ENCODE measurements at places on chromosomes 6 and 20.

- DNase-seq: no peak
Measured at GRCh38 chr20:62206388-62206775, 13.7 kb downstream of the HRH3 start.

- no peak for DNase-seq
Measured at GRCh38 chr6:35710241-35710847, 21.6 kb upstream of the FKBP5 start.

GRCh38 chr6:92688342-92688741 is 731.0 kb downstream of the EPHA7 start:
- DNase-seq: no peak

DNA sequence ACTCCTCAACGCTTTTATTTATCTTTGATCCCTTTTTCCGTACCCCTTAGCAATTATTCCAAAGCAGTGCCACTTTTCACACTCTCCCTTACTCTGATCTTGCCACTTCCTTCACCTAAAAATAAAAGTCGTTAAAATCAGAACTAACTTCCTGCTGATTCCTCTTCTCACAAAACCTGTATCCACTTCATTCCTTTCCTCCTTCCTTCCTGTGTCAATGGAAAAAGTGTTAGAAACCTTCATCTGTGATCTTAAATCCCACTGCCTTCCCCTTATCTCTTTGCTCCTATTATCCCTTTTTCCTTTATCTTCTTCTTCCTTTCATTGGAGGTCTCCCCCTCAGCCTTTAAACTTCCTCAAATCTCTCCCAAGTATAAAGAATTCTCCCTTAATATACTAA is 49.2 kb downstream of the GOPC start:
- no peak for DNase-seq

GRCh38 chr6:164408868-164409267 is 900.5 kb downstream of the C6orf118 start:
- no peak for DNase-seq

DNA sequence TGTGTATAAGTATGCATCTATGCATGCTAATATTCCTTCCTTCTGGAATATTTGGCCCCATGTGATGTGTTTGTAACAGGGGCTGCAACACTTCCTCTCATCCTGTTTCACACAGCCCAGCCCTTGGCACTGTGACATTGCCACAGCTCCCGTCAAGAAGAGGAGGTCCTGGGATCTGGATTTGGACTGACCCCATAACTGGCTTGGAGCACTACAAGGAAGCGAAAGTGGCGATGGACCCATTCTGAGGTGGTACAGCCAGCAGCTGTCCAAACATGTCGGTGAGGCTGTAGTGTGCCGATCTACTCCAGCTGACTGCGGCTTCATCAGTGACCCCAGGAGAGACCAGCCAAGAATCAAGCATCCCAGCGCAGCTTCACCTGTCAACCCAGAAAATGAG is 18.2 kb downstream of the SYNDIG1 start:
- DNase-seq: no peak

DNA sequence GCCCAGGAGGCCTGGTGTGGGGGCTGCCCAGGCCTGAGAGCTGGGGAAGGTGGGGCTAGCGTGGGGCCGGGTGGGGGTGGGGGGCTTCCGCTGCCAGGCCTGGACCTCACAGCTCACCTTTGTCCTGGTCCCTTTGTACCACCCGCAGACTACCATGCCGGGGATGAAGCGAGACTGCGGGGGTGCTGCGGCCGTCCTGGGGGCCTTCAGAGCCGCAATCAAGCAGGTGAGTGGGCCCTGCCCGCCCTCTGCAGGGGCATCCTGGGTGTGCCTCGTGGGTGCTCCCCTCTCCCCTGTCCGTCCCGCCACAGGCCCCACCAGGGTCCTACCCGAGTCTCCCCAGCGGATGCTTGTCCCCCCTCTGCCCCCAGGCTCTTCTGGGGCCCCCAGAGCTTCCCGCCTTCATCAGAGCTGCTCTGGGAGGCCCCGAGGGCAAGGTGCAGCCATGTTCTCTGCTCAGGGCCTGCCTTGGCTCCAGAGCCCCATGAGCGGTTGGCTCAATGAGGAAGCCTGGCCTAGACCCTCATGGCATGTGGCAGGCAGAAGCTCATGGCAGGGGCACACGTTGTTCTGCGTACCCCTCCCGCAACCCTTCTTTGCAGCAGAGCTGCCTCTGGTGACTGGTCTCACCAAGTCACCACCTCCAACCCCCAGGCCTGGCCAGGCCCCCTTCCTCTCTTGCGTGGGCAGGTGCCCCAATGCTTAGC is 14.5 kb downstream of the NPEPL1 start:
- DNase-seq: no peak

DNA sequence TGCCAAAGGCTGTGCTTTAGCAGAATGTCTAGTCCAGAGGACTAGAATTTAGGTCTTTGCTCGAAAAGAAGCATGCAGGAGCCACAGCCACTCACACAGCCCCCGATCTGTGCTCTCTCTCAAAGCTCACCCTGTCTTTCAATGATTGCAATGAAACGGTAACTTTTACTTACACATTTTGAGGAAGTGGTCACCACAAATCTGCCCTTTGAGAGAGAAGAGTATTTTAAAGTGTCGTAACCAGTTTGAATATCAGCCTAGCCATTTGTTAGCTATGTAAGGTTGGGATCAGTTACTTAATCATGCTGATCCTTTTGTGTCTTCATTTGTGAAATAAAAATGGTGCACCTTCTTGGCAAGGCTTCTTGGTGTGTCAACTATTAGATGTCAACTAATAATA is 209.0 kb downstream of the TFAP2A start:
- no peak for DNase-seq

GRCh38 chr6:151690768-151691562 is 116.5 kb upstream of the ESR1 start:
- no peak for DNase-seq

DNA sequence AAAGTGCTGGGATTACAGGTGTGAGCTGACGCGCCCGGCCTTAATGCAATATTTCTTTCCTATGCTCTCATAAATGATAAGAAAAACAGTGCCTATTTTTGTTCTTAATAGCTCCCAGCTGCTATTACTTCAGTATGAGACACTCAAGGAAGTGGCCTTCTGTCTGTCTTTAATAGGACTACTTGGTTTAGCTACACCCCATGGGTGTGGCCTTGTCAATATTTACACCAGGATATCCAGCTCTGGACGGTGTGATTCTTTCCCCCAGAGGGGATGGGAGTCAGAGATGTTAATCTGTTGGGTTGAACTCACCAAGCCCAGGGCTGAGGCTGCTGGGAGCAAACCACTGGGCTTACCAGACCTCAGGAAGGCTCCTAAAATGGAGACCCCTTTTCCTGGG is 134.2 kb downstream of the CEP57L1 start:
- no peak for DNase-seq

DNA sequence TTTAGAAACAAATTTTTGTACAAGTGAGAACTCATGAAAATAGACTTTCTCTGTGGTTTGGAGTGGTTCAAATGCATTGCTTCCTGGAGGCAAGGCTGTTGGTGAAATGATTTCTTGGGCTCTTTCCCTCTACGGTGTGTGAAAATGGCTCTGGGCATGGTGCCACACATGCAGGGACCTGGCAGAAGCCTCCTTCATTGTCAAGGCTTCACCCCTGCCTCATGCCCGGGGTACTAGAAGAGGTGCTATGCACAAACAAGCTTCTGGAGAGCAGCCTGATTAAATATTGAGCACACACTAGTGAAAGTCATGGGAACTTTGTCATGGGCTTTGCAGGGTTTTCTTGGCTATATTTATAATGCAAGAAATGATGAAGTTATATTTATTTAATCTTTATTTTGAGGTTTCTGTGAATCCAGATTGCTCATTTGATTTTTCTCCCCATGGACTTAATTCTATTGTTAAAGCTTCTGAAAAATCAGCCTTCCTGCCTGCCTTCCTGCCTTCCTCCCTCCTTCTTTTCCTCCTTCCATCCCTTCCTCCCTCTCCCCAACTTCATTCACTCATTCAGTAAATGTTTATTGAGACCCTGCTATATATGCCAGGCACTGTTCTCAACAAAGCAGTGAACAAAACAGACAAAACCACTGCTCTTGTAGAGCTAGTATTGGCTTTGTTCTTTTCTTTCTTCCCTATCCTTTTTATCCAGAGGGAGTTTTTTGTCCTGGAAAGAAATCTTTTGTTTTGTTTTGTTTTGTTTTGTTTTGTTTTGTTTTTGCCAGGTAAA is 21.0 kb downstream of the C6orf89 start:
- no peak for DNase-seq

DNA sequence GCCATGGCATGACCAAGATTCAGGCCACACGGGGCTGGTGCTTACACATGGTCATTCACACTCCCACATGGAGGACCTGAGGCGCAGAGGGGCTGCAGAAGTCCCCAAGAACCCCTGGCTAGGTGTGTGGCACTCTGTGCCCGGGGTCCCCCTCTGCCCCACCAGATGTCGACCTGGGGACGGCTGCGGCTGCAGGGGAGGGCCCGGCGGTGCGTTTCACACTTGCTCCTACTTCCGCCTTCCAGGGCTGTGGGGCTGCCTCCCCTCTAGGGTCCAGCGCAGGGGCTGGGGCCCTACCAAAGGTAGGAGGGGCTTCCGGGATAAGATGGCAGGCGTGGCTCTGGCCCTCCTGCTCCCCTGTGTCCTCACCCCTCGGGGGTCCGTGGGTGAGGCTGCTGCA is 81.1 kb upstream of the SLCO4A1 start:
- DNase-seq: no peak

DNA sequence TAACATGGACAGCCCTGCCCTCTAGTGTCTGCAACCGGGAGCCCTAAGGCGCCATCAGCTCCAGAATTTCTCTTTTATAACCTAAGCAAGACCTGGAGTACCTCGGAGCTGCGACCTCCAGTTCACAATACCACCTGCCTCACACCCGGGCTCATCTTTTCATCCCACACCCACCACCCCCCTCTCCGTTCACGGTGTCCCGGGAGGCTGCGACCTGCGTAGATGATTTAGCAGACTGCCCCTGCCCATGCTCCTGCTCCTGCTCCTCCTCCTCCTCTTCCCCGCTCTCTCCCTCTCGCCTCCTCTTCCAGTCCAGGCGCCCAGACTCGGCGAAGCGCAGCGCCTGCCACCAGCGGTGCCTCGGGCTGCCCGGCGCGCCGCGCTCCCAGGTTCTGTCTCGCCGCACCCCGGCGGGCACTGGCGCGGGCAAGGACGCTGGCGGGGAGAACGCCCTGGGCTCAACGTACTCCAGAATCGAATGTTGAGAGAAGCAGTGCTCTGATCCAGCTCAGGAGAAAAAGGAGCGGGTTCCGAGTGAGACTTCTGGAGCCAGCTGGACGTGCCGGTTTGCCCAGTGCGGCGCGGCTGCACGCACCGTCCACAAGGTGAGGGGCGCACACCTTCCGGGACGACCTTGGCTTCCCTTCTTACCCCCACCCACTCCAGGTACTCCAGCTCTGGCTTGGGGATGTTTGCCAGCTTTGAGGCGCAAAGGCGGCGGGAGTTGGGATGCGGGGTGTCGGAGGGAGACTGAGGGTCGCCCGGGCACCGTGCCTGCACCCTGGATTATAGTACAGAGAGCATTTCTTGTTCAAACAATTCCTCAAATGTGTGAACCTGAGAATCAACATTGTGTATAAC is at the start of gene HTR1E:
Gene HTR1E (plus strand): TSS at position 310 of the 861 bp plus-strand sequence. CDS start 77,807 bp downstream, outside the sequence.
- DNase-seq: no peak

GRCh38 chr6:127784468-127784867 is 116.4 kb downstream of the THEMIS start:
- DNase-seq: no peak

GRCh38 chr20:1020614-1021013 is 18.5 kb upstream of the RSPO4 start:
- no peak for DNase-seq

DNA sequence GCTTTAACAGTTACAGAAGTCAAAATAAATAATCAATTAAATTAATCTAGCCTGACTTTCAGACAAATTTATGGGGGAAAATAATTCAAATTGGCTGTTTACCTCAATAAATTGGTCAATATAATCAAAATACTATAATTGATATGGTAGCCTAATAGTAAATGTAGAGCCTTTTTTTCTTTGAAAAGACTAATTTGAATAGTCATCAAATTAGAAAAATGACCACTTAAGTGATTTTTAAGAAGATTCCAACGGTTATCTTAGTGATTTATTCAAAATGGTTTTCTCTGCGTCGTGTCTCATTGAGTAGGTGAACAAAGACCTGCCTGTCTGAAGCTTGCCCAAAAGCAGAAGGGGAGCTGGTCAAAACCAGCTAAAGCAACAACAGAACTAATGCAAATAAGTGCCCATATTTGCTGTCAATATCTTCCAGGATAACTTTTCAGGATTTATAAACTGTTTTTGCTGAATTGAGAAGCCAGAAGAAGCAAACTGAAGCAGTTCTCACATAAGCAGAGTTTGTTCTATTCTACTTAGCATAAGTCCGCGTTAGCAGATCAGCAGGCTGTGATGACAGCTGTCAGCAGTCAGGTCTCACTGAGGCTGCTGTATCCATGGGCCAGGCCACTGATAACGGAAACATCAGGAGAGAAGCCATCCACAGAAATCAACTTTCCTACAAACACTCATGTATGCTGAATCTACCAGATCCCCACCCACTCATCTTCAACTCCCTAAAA is 7.0 kb downstream of the RCAN2 start:
- DNase-seq: no peak

DNA sequence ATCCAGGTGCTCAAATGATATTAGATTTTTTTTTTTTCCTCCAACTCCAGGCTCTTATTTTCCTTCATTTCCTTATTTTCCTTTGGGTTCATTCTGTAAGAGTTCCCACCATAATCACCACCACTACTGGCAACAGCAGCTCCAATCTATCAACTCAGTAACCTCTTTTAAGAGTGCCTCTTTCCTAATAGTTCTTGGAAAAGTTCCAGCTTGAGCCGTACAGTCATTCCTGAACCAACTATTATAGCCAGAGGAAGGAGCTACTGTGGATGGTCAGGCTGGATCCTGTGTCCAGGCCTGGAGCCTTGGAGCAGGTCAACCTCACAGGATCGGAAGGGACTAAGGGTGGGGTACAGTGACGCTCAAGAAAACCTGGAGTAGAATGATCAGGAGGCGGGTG is 4.2 kb upstream of the ANGPT4 start:
- DNase-seq: no peak

- DNase-seq: no peak
Measured at GRCh38 chr6:158647501-158647900, 2.4 kb upstream of the SYTL3 start.

GRCh38 chr6:167985911-167986595 is 11.4 kb upstream of the KIF25 start:
- no peak for DNase-seq

DNA sequence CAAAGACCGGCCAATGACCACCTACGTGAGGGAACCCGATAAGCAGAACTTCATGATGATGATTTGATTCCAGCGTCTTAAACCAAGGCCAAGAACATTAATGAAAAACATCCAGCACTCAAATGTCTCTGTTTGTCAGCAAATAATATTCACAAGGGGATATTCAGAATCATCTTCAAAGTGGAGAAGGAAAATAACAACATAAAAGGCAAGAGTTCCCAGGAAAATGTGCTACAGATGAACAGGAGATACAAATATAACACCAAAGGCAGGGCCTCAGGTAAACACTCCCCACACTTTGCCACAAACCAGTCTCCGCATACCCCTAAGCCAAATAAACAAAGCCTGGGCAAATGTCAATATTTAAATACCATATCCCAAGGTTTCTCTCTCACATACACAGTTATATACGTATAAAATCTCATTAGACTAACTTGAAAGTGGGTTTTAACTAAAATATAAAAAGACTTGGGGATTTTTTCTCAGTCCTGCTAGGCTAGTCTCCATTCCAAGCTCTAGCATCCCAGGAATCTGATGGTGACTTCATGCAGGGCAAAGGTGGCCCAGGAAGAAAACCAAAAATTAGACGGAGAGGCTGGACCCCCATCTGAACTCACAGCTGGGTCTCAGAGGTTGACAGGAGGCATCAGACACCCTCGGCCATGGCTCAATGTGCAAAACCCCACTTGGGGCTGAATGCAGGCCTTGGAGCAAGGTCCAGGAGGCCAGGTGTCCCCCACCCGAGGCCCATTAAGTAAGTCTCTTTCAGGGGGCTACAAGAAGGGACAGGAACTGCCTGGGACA is 32.1 kb downstream of the TRAM2 start:
- DNase-seq: no peak

All from stimulated activated CD4-positive, alpha-beta T cell treated with anti-CD3 and anti-CD28 coated beads, Interleukin-15, amount 100 ng/mL, for 1 hour (primary cell).